ENCODE measurements at places on chromosomes 1 and 21. TPM values are rescaled to one million over a fixed set of nuclear protein-coding genes. Genes with fewer than 3 reads are reported as not detected.

DNA sequence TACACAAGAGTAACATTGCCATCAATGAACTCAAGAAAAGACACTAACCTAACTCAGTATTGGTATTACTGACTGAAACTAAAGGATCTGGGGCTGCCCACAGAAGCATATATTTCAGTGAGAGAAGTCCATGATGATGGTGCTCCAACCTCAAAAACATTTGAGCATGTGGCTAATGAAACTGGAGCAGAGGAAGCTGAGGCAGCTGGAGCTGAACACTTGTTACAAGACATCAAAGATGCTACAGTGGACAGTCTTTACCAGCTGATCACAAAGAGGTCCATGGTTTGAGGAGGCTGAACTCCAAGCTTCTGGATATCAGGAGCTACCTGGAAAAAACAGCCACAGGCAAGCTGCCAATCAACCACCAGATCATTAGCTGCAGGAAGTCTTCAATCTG, 42.2 kb upstream of the TTC39A start:
- no peak overlapping the region for H3K27ac ChIP-seq
- H3K4me1 ChIP-seq = no peaks in the 10 kb centered on the region
- H3K27me3 ChIP-seq = no peaks in the 10 kb centered on the region
- no peak for DNase-seq
- peaks cover 12% of the 10 kb centered on the region for H3K36me3 ChIP-seq

- DNase-seq = no peak
- H3K4me1 ChIP-seq = no peaks in the 10 kb centered on the region
- no peaks in the 10 kb centered on the region for H3K36me3 ChIP-seq
- H3K4me3 ChIP-seq = no peak overlapping the region
- no peak overlapping the region for H3K27ac ChIP-seq
- H3K27me3 ChIP-seq = peaks cover 35% of the 10 kb centered on the region
Observed at GRCh38 chr1:228208831-228209551, 1.1 kb downstream of the OBSCN start.

DNA sequence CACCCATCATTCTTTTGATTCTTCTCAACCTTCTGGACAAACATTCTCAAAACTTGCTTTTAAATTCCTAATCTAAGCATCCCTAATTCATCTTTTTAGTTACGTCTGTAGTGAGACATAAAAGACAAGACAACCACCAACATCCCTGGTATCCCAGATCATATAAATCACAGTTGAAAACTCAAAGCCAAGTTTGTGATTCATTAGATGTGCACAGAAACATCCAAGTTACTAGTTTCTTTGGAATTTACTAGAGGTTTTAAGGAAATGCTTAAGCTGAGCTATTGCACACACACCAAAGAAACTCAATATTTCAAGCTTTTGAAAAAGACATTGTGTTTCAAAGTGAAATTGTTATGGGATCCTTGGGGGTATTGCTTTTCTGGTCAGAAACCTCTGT, 47.6 kb downstream of the ATP6V1G3 start:
- H3K4me1 ChIP-seq = no peaks in the 10 kb centered on the region
- no peak overlapping the region for H3K4me3 ChIP-seq
- no peaks in the 10 kb centered on the region for H3K36me3 ChIP-seq
- H3K27ac ChIP-seq = no peak overlapping the region

DNA sequence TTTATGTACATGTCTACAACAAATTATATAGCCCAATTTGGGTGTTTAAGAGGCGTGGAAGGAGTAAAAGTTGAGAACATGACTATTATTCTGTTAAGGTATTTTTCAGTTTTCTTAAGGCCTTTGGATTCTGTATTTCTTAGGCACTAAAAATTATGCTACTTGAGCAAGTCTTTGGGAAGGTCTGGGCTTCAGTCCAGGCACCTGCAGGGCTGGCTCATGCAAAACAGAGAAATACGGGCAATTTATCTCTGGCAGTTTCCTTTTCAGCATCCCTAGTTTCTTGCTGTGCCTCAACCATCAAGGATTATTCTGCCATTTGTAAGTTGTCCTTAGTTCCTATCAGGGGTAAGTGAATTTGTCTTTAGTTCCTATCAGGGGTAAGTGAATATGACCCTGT, 358.8 kb upstream of the B3GALT2 start:
- no peak overlapping the region for H3K27ac ChIP-seq
- no peak for DNase-seq
- no peaks in the 10 kb centered on the region for H3K36me3 ChIP-seq
- H3K4me3 ChIP-seq = no peak overlapping the region
- peaks cover 4% of the 10 kb centered on the region for H3K4me1 ChIP-seq
- H3K27me3 ChIP-seq = no peaks in the 10 kb centered on the region

DNA sequence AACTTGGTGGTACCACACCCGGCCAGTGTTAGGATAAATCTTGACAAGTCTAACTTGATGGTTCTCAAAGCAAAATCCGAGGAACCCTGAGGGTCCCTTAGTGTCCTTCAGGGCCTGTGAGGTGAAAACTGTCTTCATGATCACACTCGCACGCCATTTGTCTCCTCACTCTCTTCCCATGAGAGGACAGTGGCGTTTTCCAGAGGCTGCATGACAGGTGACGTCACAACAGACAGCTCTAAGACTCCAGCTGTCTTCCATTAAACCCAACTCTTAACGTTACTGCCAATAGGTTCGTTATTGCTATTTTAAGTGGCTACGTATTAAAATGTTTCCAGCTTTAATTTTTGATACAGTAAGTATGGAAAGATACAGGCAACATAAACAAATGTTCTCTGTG, 13.8 kb downstream of the CFAP74 start:
- H3K4me1 ChIP-seq = no peaks in the 10 kb centered on the region
- H3K27me3 ChIP-seq = no peaks in the 10 kb centered on the region
- H3K4me3 ChIP-seq = no peak overlapping the region
- H3K36me3 ChIP-seq = no peaks in the 10 kb centered on the region
- no peak for DNase-seq

DNA sequence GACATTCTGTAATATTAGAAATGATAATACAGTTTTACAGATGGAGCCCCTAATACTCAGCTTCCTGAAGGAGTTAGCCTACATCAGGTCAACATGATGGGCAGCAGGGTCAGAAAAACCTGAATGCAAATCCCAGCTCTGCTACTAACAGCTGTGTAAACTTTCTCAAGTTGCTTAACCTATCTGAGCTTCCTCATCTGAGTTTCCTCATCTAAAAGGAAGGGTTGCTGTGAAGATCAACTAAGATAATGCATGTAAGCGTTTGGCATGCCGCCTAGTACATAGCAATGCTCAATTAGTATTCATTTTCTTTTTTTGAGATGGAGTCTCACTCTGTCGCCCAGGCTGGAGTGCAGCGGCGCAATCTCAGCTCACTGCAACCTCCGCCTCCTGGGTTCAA, 18.4 kb upstream of the DESI2 start:
- H3K4me1 ChIP-seq = 0 out of 2 replicates have a peak, but pooled peaks cover 6% of the 10 kb centered on the region
- no peak overlapping the region for H3K4me3 ChIP-seq
- no peak overlapping the region for H3K27ac ChIP-seq
- no peaks in the 10 kb centered on the region for H3K36me3 ChIP-seq

Gene UBE2U
- total RNA-seq = not detected

Gene SEMA4A
- 20.2 TPM for total RNA-seq

Gene JAM2
- 4.9 TPM for total RNA-seq

Gene OR6N1
- not detected for total RNA-seq
